ENCODE measurements at places on chromosomes 4 and X. TPM values are rescaled to one million over a fixed set of nuclear protein-coding genes. Genes with fewer than 3 reads are reported as not detected.

DNA sequence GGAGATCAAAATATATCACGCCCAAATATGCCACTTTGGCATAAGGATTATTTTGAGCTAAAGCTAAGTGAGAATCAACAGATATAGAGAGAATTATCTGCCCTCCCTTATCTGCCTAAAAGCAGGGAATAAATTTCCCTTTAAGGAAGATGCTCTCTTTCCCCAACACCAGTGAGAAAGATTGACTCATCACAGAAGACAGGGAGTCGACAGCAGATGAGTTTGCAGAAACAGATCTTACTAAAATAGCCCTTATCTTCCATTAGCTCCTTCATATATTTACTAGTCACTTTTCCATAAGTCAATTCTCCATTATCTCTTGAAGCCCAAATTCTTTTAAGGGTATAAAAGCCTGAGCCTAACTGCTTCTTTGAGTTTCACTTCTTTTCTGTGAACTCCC lies 156.6 kb downstream of the CAMK2D start:
- no peak for DNase-seq

Gene UBA6
- total RNA-seq, result 61.5 TPM

Gene MEPE
- total RNA-seq, result 10.0 TPM

- DNase-seq, result no peak
Measured at GRCh38 chrX:34528081-34528480, 129.0 kb downstream of the TMEM47 start.

Gene F8A3
- total RNA-seq, result 6.5 TPM

DNA sequence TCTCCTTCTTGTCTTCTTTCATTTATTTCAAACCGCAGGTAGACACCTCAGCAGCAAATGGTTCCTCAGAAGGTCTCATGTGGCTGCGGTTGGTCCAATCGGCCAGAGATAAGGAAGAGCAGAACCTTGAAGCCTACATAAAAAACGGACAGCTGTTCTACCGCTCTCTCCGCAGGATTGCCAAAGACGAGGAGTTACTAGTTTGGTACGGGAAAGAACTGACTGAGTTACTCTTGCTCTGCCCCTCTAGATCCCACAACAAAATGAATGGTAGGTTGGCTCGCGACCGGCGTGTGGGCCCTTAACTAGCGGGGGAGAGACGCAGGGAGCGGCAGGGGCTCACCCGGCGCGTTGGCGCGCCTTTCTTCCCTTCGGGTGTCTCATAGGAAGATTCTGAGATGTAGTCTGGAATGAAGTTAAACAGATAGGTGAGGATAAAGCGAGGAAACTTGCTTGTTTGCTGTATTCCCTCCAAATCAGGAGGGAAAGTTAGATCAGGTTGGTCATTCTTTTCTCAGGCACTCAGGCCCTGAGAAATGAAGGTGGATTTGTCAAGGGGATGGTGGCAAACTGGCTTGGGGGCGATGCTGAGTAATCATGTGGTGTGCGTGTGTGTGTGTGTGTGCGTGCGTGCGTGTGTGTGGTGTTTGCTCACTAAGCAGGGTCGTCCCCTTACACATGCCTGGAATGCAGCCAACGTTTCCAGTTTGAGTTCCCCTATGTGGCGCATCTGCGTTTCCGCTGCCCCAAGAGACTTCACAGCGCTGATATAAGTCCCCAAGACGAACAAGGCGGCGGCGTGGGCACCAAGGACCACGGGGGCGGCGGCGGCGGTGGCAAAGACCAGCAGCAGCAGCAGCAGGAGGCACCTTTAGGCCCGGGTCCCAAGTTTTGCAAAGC lies 4.2 kb downstream of the PRDM8 start:
- DNase-seq, result no peak

GRCh38 chr4:159922119-159922518 lies 819.2 kb downstream of the RAPGEF2 start:
- DNase-seq, result no peak

- no peak for DNase-seq
Measured at GRCh38 chr4:85952528-85952927, 407.3 kb downstream of the MAPK10 start.

Gene SLC49A3
- total RNA-seq, result 7.2 TPM

Data from dorsolateral prefrontal cortex (tissue), 122 donors.